Fibroblast of skin of right biceps (primary cell): ENCODE measurements at places on chromosomes 2 and 18.

DNA sequence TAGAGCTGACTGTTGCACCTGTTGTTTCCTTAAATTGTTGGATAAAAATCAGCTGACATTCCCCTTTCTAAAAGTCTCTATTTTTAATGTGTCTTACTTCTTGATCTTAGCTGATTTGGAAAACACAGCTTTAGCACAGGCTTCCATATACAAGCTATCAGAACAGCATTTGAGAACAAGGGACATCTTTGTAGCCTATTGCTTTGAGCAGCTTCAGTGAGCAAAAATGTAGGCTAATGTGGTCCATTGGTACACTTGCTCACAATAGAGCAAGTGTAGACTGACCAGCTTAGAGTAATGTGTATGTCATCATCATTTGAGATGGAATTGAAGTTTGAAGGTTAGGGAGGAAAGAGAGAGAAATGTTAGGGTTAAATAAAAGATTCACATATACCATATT lies 7.0 kb downstream of the INPP1 start:
- DNase-seq = no peak

DNA sequence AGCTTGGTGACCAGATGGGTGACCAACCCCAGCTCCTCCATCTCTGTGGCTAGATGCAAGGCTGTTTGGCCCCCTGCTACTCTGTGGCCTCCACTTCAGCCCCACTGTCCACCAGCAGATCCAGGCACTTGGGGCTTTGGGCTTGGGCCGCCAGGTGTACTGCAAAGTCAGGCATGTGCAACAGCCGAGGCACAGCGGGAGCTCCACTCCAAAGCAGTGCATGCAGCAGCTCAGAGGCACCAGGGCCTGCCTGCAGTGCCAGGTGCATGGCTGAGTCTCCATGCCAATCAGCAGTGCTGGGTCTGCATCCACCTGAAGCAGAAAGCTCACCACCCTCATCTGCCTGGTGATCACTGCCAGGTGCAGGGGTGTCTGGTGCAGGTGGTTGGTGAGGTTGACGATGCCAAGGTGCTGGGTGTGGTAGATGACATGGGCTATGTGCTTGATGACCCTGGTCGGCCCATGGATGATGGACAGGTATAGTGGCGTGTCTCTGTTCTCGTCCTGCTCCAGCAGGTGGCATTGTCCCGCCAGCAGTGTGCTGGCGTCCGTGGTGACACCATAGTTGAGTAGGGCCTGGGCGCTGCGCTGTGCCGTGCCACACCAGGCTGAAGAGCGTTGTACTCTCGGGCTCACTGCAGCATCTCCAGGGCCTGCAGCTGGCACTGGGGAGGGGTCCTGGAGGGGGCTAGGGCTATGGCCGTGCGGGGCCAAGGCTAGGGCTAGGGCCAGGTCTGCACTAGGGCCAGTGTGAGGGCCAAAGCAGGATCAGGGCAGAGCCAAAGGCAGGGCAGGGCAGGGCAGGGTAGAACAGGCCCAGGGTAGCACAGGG lies 1.0 kb upstream of the ANKRD62 start:
- no peak for DNase-seq

GRCh38 chr2:44455877-44456276 lies 94.1 kb downstream of the CAMKMT start:
- no peak for DNase-seq

DNA sequence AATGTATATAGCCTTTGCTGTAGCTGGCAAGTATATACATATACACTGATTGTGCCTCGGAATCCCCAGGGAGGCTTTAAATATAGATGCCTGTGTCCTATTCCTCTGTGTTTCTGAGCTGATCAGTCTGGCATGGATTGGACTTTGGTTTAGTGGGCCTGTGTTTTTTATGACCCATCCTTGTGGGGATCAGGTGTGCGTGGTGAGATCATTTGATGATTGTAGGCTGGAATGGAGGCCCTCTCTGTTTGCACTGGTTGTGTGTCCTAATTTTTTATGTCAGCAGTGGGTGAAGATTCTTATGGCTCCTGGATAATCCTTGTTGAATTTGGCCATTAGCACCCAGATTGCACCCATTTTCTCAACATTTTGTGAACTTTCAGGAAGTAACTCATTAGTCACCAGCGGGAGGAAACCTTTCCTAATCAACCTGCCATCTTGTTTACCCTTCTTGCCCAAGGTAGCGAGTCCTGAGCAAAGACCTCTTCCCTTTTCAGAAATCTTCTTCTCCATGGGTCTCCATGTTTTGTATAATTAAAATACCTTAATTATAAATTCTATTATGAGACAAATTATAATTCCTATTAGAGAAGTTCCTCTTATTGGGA lies 75.8 kb downstream of the UGGT1 start:
- DNase-seq = no peak
